Smooth muscle cell of bladder (primary cell): ENCODE measurements at places on chromosomes 3 and 15. TPM values are rescaled to one million over a fixed set of nuclear protein-coding genes. Genes with fewer than 3 reads are reported as not detected.

FAM3D gene
- total RNA-seq, result not detected in 2 replicates

LTF gene
- 0.14 TPM in 1 of 2 replicates, not detected in the other for total RNA-seq

CCNB2 gene
- 7.1 and 9.0 TPM in 2 replicates for total RNA-seq

RAD18 gene
- total RNA-seq, result 4.3 and 4.6 TPM in 2 replicates

CDHR4 gene
- under 0.01 and 0.14 TPM in 2 replicates for total RNA-seq

FANCD2OS gene
- total RNA-seq, result not detected in 2 replicates

SLC51A gene
- not detected in 2 replicates for total RNA-seq

MESP1 gene
- total RNA-seq, result 0.09 and 0.28 TPM in 2 replicates

FBXL2 gene
- 7.3 and 9.8 TPM in 2 replicates for total RNA-seq

A4GNT gene
- not detected in 2 replicates for total RNA-seq

CBLB gene
- total RNA-seq, result 18.3 and 23.9 TPM in 2 replicates

GP9 gene
- not detected in 2 replicates for total RNA-seq

CADM2 gene
- total RNA-seq, result not detected in 2 replicates

PPM1M gene
- total RNA-seq, result 21.0 and 26.8 TPM in 2 replicates

UQCC5 gene
- 5.4 and 11.8 TPM in 2 replicates for total RNA-seq

EIF4E3 gene
- total RNA-seq, result 0.71 and 1.1 TPM in 2 replicates

GOLGA8G gene
- total RNA-seq, result under 0.01 TPM in 1 of 2 replicates, not detected in the other

FGF7 gene
- total RNA-seq, result 976 and 1,252 TPM in 2 replicates

CAND2 gene
- 3.1 and 3.2 TPM in 2 replicates for total RNA-seq

MAGI1 gene
- 15.5 and 36.0 TPM in 2 replicates for total RNA-seq

CPNE9 gene
- total RNA-seq, result not detected in 2 replicates
